ENCODE measurements at places on chromosomes 2 and 18.

DNA sequence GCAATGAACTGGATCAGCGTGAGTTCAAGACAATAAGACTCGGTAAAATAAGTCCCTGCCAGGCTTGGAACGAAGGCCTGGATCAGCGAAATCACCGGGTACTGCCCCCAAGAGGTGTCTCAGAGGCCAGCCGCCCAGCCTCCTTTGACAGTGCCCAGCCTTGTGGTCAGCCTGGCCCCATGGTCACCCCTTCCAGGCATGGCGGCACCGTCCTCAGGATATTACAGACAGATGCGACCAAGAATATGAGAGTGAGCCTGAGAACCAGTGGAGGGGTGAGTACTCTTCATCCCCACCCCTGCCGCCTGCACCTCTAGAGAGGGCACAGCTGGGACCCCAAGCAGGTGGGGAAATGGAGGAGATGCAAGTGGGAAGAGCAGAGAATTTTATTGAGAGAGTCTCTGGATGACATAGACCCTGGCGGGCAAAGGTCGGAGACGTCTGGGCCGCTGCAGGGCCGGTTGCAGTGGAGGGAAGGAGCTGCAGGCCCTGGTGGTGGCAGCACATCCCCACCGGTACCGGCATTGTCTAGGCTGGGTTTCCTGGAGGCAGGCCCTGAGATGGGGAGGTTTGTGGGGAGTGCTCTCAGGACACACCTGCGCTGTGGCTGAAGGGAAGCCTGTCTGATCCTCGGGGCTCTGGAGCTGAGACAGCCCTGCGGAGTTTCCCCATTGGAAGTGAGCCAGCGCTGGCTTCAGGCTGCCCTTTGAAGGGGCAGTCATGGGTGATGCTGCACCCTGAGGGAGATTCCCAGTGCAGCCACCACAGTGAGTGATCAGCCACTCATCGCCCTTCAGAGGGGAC lies 190.0 kb downstream of the SEPTIN10 start:
- DNase-seq, result no peak

DNA sequence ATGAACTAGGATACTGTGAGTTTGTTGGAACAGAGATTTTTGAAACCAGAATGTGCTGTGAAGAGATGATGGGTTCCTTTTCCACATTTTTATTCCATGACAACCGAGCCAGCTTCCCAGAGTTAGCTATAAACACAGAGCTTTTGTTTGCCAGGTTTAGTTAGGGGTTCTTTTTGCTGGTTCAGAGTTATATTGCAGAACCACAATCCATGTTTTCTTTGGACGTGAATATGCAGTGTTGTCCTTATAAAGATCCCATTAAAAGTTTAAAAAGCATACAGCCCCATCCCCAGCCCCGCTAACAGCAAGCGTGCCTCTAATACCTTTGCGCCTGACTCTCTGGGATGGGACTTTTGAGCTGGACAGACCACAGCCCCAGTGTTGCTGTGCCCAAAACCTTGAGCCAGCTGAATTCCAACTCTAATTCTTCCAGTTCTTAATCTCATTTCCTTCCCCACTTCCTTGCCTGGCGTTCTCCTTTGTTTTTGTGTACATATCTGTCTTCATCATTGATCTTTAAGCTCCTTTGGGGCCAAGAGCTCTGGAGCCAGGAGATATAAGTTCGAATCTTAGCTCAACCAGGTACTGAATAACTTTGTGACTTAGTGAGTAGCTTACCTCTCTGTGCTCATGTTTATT lies 72.3 kb downstream of the SPATS2L start:
- DNase-seq, result no peak

DNA sequence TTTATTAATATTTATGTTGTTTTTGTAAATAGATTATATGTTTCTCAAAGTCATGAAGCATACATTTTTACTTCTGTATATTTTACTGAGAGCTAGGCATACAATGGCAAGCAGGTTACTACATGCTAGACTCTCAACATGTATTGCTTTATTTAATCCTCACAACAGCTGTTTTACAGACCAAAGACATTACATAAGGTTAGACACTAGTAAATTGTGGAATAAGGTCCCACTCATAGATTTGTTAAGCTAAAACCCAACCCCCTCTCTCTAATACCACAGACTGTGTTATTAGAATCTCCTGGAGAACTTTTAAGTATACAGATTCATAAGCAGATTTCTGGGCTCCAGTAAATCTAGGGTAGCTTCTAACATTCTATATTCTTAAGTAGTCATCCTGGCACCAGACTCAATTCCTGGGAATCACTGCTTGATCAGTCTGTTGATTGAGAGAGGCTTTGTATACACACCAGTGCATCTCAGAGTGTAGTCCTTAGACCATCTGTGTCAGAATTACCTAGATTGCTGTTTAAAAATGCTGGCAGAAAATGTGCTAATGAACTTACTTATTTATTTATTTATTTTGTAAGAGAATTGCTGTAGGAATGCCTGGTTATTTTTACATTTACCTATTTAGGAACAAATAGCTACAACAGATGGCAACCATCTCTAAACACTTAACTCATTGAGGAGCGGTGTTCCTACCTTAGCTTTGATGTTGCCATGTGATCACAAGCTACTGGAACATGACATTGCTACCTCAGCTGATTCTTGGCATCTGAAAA lies 153.5 kb upstream of the CAVIN2 start:
- peak; percentile 97 for DNase-seq

- DNase-seq, result no peak
Measured at GRCh38 chr2:74242354-74243071, 44.1 kb downstream of the MTHFD2 start.

DNA sequence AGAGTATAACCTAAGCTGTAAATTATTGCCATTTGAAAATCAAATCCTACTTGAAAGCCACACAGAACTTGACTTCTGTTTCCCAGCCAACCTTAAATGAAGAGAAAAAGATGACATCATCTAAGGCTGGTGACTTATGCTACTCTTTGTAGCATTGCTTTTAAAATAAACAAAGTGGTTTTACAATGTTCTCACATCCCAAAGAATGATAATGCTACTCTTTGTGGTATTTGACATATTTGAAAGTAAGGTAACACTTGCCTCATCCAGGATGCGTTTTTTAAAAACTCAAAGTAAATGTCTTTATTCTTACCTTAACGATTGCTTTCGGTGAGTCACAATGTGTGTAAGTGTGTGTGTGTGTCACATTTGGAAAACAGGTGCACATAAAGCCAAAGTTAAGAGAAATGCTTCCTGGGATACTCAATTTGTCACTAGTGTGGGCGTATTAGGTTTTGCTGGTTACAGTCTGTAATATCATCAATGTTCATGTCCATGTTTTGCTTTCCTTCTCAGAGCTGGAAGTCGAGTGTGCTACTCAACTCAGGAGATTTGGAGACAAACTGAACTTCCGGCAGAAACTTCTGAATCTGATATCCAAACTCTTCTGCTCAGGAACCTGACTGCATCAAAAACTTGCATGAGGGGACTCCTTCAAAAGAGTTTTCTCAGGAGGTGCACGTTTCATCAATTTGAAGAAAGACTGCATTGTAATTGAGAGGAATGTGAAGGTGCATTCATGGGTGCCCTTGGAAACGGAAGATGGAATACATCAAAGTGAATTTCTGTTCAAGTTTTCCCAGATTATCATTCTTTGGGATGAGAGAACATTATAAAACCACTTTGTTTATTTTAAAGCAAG lies 2.6 kb downstream of the PMAIP1 start:
- DNase-seq, result no peak

GRCh38 chr18:51185075-51185474 lies 12.4 kb downstream of the MEX3C start:
- DNase-seq, result no peak

DNA sequence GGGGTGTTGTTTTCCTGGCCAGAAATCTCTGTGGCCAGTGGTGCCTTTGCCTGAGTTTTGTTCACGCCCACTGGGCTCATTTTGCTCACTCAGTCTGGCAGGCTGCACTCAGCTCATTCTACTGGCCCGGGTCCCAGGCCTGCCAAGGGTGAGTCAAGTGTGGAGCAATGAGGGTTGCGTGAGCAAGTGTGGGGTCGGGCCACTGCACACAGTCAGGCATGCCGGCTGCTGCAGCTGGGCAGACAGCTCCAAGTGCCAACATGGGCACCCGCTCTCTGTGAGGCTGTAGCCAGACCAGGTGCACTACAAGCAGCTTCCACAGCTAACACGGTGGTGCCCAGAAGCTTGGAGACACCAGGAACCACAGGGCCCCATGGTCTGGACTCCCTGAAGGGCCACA lies 801.1 kb upstream of the RAB6C start:
- no peak for DNase-seq

DNA sequence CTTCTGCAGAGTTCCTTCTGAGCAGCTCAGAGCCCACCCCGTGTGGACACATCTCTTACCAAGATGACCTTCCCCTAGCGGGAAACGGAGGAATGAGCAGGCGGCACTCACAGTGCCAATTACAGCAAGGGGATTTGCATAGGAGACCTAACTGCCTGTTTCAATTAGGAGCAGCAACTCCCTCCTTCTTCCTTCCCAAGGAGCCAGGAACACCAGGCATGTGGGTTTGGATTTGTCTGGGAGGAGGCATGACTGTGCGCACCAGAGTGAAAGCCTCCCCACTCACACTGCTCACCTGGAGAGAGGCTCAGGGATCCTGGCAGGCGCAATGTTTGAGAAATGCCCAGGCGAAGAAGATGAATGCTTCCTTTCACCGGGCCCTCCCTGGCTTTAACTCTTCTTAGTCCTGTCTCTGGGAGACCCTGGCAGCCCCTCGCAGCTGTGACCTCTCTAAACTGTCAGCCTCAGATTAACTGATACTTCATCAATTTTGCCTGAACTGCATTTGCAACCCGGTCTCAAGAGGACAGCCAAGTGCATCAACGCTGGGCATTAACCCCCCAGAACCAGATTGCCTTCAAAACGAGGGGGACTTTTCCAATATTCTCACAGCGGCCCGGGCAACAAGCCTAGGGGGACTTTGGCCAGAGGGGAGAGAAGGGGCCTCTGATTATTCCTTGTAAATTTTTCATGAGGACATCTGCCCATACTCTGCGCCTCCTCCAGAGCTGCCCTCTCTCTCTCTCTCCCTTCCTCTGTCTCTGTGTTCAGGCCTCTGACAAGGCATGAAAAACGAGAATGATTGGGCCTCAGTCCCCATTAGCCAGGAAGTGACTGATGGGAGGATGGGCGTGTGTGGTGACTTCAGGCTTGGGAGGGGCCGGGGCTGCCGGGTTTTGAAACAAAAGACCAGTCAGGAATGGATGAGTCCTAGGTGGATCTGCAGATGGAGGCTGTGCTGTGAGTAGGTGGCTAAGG lies 93.8 kb downstream of the CMPK2 start:
- DNase-seq, result no peak

- no peak for DNase-seq
Measured at GRCh38 chr2:223019390-223019930, 32.5 kb upstream of the KCNE4 start.

- DNase-seq, result no peak
Measured at GRCh38 chr2:47810850-47811249, 27.9 kb downstream of the MSH6 start.

GRCh38 chr2:164739966-164740365 lies 101.7 kb downstream of the COBLL1 start:
- no peak for DNase-seq

DNA sequence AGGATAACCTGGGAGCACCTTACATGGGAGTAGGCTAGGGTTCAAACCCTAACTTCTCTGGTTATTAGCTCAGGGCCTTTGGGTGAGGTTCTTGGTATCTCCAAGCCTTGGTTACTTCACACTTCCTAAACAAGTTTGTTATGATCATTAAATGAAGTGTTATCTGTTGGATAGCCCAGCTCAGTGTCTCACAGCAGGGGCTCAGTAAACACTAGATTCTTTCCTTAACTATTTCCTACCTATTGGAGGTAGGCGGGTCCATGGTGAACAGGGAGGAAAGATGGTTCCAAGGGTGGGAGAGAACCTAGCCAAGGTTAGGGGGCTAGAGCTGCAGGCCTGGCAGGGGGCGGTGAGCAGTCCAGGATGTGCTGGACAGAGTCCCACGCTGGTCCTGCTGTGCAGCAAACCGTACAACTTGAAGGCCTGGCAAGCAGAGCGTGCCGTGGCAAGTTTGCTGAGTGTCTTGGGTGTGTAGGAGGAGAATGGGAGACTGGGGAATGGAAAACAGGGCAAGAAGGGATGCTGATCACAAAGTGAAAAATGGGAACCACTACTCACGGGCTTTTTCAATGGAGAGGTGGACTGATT lies 259.1 kb downstream of the PRKCE start:
- DNase-seq, result no peak

DNA sequence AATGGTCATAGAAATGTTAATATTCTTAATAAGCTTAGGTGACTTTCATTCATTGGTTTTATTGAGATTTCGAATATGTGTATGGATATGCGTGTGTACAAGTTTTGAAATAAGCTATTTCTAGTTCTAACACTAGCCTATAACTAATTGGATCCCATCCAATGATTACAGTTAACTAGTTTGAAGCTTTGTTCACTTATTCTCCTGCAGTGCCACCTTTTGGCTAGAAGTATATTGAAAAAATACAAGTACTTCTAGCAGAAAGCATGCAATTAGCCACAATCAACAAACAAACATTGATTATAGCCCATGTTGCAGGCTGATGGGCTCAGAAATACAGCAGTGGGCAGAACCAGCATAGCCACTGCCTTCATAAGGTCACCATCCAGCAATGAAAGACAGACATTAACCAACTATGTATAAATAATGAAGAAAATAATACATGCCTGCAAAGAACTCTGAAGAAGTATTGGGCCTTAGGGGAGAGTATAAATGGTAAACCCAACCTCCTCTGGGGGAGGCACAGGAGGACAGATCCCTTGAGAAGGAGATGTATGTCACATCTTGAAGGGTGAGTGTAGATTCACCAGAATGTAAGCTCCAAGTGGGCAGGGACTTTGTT lies 5.1 kb upstream of the PIEZO2 start:
- DNase-seq, result no peak

GRCh38 chr18:49096021-49096420 lies 145.3 kb upstream of the SMAD7 start:
- no peak for DNase-seq
